CD4-positive, alpha-beta T cell (primary cell): ENCODE measurements at places on chromosomes 7 and 10. TPM values are rescaled to one million over a fixed set of nuclear protein-coding genes. Genes with fewer than 3 reads are reported as not detected.

The TRIM73 gene
- 22.3 TPM for total RNA-seq

The SLC13A4 gene
- not detected for total RNA-seq

The FLNC gene
- 0.06 TPM for total RNA-seq

The TMEM139 gene
- total RNA-seq = 0.27 TPM

The AASS gene
- 1.5 TPM for total RNA-seq

The PYROXD2 gene
- total RNA-seq = 9.8 TPM

The ACSL5 gene
- 11.4 TPM for total RNA-seq

The EEF1AKMT2 gene
- total RNA-seq = 16.7 TPM

The RAB19 gene
- 2.8 TPM for total RNA-seq

The DGKI gene
- not detected for total RNA-seq

The EPO gene
- total RNA-seq = not detected

The ITIH2 gene
- total RNA-seq = not detected

The EZH2 gene
- 16.0 TPM for total RNA-seq

- no peak for DNase-seq
These were observed 4.4 kb downstream of the IFIT3 start for GRCh38 chr10:89332123-89332633.

GRCh38 chr7:37908221-37908788, 8.3 kb downstream of the SFRP4 start:
- no peak for DNase-seq

GRCh38 chr7:142476077-142476476, 218.2 kb upstream of the PRSS58 start:
- no peak for DNase-seq

DNA sequence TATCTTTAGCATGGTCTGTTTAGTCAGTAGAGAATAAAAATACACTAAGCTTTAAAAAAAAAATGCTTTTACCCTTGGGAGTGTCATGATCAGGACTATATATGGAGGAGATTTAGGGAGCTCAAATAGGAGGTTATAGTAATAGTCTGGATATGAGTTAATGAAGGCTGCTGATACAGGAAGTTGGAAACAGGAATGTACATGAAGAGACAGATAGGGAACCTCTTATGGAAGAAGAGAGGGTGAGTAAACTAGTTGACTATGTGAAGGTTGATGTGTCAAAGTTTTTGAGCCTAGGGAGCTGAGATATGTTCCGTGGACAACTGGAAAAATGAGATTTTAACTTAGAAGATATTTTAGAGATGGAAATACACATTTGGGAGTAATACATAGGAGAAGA, 472.0 kb upstream of the FZD8 start:
- DNase-seq = no peak

GRCh38 chr7:42627626-42628025, 284.2 kb downstream of the C7orf25 start:
- no peak for DNase-seq

GRCh38 chr7:26417911-26418413, 126.3 kb downstream of the SNX10 start:
- DNase-seq = no peak

- DNase-seq = no peak
These were observed 77.3 kb downstream of the FAM13C start for GRCh38 chr10:59285073-59285472.

- DNase-seq = no peak
These were observed 6.6 kb downstream of the PGAM2 start for GRCh38 chr7:44058759-44059218.

GRCh38 chr10:59805014-59805413, 51.8 kb upstream of the MRLN start:
- DNase-seq = no peak

DNA sequence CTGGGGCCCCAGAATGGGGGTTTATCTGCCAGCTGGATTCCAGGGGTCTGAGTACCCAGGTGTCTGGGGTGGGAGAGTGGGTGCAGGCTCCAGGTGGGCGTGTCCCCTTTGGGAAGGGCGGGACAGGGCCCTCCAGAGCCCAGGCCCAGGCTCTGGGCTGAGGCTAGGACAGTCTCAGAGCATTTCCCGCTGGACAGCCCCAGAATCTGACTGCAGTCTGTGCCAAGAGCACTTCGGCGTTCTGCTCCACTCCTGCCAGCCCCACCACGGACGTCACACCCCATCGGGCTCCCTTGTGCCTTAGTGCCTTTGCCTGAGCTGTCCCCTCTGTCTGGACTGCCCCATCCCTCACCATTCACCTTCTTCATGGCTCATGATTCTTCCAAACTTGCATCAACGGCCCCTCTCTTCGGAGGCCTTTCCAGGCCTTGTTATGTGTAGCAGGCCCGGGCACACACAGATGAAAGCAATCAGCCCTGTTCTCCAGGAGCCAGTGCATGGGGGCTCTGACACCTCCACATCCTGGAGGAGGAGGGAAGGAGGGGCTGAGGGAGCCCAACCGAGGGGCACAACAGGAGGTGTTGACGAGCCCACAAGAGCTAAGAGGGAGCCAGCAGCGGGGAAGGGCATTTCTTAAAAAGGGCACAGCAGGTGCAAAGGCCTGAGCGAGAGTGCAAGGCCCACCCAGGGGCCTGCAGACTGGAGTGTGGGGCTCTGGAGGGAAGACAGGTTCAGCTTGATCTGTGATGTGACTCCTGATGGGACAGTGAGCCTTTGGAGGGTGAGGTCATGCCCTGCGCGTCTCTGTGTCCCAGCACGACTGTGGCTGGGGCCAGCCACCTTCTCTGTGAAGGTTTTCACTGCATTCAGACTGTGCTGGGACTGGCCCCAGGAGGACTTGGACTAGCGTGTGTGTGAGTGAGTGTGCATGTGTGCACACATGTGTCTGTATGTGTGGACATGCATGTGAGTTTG, 41.7 kb downstream of the GTF2IRD1 start:
- DNase-seq = no peak

GRCh38 chr10:91541481-91541880, 91.4 kb downstream of the PPP1R3C start:
- DNase-seq = no peak

DNA sequence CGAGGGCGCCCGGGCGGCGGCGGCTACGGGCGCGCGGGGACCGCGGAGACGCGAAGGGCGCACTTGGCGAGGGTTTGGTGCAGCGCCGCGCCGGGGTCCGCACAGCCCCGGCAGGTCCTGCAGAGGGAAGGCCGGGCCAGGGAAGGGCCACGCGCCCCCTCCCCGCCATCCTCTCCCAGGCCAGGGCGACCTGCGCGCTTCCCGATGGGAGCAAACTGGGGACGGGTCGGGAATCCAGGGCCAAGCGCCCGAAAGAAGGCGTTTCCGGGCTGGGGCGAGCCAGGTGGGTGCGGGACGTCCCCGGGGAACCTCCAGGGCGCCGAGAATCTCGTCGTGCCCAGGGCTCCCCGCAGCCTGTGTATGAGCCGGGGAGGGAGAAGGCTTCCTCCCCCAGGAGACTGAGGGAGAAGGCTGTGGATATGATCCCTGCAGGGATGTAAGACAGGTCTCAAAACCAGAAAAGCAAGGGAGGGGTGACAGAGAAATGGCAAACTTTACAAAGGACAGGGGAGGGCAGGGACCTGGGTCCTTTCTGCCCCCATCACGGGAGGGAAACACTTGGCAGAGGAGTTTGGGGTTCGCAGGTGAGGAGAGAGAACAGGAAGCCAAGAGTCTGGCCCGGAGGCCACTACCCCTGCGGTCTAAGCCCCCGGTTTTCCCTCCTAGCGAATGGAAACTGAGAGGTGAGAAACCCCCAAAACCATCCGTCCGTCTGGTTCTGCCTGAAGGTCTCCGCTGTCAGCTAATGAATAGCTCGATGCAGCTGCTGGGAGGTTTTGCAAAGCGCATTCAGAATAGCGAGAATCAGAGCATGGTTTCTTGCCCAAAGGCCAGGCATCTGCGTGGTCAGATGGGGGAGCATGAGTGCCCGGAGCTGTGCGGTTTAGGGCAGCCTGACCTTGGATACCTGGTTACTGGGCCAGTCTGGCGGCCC, 674 bp downstream of the AMZ1 start:
- no peak for DNase-seq

- no peak for DNase-seq
These were observed 19.8 kb upstream of the RPA3 start for GRCh38 chr7:7738177-7738576.

- no peak for DNase-seq
These were observed 305.9 kb upstream of the MGMT start for GRCh38 chr10:129161150-129161549.

GRCh38 chr7:121069346-121070100, 81.0 kb downstream of the CPED1 start:
- DNase-seq = no peak

DNA sequence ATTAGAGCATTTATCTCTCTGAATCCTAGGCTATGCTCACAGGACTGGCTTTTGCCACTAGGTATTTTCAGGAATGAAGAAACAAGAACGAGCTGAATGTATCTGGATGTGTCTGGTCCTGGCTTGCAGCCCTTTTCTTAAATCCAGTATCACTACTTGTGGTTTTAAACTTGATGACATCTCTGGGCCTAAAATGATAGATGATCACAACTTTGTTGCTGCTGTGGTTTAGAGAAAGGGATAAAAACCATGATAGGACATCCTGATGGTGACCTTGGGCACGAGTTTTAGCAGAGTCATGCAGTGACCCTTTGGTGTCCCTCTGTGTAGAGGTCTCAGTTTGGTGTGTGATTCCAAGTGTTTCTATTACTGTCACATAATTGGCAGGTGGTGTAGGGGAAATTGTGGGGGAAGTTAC, 31.7 kb upstream of the SEMA3C start:
- DNase-seq = no peak

GRCh38 chr7:119397156-119397555, 875.8 kb upstream of the KCND2 start:
- DNase-seq = no peak

DNA sequence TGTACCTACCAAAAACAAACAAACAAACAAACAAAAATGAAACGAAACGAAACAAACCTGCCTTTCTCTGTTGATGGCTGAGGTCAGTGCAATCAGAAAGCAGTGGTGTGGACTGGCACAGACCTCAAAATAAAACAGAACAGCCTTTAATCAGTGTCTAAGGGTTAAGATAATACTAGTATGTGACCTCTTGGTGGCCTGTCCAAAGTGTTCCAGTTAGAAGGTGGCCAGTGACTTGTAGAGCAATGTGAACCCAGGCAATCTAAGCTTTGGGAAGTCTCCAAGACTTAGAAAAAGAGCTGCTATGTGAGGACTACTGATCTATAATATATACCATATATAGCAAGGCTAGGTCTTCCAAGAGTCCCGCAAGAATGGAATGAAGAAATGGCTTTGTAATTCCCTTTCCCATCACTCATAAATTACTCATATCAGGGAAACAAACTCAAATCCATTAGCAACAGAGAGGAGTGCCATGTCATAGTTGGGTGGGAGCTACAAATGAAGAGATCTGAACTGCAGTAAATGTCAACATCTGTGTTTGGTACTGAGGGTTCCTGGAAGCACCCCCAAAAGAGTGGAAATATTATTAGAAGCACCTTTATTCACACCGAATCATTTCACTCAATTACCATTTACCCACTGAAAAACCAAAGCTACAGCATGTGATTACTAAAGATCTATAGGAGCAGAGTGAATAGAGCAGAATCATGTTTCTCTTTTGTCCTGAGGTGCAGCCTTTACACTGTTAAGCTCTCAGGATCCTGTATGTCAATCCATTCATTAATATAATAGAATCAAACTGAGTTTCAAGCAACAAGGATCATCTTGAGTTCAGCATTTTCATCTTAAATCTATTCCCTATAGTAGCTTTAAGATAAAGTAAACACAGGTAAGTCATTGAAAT, 28.0 kb downstream of the ABLIM1 start:
- DNase-seq = no peak

- no peak for DNase-seq
These were observed 20.6 kb downstream of the SEPHS1 start for GRCh38 chr10:13327534-13327933.

DNA sequence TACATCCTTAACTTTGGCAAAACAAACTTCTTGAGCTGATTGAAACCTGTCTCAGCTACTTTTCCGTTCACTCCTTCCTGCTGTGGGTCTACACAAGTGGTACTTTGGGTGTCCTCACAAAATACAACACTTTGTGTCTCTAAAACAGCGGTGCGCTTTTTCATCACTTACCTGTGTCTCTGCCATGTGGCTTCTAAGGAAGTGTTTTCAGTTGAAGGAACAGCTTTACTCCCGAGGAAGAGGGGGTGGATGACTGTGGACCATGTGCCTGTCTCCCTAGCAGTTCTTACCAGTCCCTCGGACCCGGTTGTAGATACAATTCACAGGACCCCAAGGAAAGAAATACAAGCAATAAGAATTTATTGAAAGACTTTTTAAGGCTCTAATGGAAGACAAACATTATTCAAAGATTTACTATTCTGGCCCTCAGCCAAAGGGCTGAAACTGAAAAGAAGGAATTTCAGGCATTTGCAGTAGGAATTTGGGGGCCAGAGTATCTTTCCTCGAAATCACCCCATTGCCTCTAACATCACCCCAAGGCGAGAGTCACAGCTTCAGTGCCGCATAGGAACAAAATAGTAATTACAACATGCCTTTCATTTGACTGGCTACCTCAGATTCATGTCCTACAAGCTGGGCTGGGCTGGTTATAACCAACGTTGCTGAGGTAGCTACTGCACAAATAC, 246.3 kb downstream of the ACTR3B start:
- DNase-seq = no peak

GRCh38 chr10:12250181-12250580, 54.2 kb downstream of the CDC123 start:
- DNase-seq = no peak

DNA sequence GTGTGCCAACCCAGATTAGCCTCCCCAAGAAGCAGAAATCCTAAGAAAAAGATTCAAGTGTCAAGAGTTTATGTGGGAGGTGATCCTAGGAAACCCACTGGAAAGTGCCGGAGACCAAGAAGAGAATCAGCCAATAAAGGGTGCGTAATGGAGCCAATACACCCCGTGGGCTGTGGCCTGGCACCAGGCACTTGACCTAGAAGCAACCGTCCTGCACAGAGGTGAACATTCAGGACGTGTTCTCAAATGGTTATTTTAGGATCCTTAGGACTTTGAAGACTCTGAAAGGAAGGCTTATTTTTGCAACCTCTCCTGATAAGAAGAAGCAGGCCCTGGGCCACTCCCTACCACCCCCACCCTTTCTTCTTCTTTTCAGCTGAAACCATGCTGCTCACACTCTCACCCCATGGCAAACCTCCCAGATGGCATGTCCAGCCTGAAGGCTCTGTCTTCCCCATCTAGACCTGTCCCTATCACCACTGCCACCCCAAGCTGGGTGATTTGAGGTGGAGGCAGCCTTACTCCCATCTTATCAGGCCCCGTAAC, 46.6 kb downstream of the VSTM4 start:
- DNase-seq = no peak
